ENCODE measurements at places on chromosomes 12 and 14. TPM values are rescaled to one million over a fixed set of nuclear protein-coding genes. Genes with fewer than 3 reads are reported as not detected.
A peak's percentile ranks its signal among the peaks of the same experiment; 100 is the strongest.

The OASL gene
- 3.1 TPM for total RNA-seq

The STON2 gene
- 41.3 TPM for total RNA-seq

The DLGAP5 gene
- total RNA-seq, result 1.2 TPM

The VRTN gene
- 0.32 TPM for total RNA-seq

The FAM181A gene
- not detected for total RNA-seq

The KLRG1 gene
- total RNA-seq, result 3.3 TPM

The SLC48A1 gene
- total RNA-seq, result 73.1 TPM

The TAS2R19 gene
- 1.9 TPM for total RNA-seq

DNA sequence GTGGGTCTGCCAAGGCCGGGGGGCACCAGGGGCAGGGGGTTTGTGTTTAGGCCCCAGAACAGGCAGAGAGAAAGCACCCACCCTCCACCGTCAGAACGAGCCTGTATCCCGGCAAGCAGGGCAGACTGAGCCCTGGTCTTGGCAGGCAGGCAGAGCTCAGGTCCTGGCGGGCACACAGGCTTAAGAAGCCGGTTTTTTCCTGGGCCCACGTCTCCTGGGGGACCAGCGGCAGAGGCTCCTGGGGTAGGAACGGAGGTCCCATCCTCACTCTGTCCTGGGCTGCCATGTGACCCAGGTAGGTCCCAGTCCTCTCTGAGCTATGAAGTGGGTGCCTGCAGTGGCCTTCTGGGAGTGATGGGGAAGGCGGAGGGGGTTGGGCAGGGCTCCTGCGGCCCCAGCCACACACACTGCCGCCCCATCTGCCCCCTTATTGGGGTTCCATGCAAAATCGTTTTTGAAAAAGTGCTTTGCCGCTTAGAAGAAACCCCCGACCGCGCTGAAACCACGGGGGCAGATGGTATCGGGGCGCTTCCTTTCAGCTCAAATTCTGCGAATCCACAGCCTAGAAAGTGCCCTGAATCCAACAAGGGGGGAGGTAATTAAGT, 24.2 kb downstream of the SH2B3 start:
- no peak for DNase-seq

DNA sequence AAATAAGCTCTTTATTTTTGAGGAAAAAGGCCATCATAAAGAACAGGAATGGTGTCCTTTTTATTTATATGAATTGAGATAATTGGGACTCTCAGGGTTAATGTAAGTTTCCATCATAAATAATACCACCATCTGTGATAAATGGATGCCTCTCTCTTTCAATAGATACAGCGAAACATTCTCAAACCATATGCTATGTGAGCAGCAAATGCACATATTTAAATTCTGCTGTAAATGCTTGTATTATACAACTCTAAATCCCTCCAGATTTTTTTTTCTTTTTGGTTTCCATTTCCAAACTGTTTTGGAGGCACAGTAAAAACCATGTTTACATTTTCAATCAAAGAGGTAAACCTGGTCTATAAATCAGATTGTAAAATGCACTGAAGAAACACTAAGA, 132.3 kb downstream of the TMEM132C start:
- no peak for DNase-seq

DNA sequence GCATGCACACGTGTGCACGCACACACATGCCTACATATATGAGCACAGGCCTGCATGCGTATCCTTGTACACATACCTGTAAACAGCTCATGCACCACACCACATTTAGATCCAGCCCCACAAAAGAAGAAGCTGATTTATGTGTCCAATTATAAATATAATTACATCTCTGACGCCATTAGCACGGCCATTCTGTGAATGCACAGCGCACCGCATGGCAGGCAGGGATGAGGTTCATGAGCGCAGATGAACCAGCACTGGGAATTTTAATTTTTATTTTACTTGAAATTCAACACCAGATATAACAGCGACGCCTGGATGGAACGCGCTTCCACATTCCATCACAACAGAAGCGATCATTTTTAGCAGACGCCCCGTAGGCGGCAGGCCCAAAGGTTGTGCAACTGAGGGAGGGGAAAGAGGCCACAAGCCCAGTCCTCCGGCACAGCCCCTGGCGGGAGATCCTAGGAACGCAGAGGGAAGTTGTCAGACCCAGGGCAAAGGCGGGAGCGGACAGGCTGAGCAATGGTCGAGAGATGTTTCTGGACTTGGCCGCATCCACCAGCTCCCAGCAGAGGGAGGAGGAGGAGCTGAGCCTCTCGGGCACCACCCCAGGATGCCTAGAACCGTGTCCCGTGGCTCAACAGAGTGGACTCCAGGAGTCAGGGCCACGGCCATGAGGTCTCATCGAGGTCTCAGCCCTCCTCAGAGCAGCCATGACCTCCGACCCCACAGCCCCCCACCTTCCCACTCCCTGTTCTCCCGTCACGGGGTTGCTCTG, 37.9 kb upstream of the GALNT9 start:
- peak; percentile 25 for DNase-seq

GRCh38 chr12:7130701-7131501, 730 bp downstream of the CLSTN3 start:
- peak; percentile 51 for DNase-seq

DNA sequence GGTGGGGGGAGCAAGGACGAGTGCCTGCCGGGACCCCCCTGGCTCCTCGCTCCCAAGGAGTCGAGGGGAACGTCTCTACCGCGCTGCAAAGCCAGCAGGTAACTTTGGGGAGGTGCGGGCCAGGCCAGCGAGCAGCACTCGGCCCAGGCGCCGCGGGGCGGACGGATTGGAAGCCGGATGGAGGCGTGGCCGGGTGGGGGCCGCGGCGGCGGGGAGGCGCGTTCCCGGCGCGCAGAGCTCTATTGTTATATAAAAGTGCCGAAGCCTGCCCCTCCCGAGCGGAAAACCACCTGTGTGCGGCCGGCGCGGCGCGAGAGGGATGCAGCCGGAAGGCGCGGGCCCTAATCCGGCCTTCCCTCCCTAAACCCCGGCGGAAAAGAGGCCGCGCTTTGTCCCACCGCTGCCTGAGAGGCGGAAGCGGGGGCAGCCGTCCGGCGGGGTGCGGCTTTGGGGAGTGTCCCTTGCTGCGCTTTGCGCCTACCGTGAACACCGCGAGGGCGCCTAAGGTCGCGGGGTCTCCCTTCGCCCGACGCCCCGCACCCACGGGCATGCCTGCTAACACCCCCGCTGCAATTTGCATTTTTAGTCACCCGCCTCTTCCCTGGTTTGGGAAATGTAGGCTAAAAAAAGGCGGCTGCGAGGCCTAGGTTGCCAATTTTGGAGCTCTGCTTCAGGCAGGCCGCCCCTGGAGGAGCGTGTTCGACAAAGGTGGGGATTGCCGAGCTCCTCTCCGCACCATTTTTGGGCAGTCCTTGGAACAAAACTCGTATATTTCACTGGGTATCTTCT, 1.7 kb upstream of the DUSP6 start:
- peak; percentile 84 for DNase-seq

DNA sequence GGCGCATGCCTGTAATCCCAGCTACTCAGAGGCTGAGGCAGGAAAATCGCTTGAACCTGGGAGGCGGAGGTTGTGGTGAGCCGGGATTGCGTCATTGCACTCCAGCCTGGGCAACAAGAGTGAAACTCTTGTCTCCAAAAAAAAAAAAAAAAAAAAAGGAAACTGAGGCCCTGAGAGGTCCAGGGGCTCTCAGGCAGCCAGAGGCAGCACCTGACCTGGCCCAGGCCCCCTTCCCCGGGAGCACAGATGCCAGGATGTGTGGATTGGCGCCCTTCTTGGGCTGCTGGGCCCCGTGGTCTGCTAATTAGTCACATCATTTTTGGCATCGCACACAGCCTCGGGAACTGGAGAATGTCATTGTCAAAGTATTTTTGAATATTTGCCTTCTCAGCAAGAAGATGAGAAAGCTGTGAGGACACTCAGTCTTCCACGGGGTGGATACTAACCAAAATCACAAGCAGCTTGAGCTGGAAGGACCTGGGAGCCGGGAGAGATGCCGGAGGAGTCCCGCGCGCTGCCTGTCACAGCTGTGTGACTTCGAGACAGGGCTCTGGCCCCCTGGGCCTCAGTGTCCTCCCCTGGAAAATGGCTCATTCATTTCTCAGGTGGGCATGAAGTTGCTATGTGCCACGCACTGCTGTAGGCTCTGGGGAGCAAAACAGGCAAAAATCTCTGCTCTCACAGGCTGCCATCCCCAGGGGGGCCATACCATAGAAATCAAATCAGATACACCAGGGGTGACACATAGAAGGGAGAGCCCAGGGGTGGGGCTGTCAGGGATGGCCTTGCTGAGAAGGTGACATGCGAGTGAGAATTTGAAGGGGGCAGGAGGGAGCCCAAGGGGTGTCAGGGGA, 12.5 kb upstream of the RCOR1 start:
- DNase-seq, result no peak

DNA sequence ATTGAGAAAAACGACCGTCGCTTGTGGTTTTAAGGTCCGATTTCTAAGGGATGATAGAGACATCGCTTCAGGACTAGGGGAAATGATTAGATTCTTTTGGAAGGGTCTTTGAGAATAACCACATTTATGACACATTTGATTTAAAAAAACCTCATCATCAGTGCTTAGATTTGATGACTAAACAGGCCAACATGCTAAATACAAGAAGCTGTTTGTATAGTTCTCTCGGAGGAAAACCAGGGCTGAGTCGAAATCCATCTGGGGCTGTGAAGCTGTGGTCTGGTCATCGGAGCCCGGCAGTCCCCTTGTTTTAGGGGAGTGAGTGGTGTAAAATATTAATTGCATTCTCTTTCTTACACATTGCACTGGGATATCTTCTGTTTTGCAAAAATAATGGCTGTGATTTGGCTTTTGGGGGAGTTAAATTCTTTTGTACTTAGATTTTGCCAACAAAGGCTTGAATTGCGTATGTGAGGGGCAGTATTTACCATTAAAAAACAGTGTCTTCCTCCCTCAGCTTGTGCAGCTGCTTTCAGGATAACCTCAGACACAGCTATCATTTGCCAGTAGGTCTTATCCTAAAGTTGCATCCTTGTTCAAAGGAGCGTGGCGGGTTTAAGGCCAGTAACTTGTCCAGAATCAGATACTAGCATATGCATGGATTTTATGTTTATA, 550 bp downstream of the GNG2 start:
- DNase-seq, result no peak

GRCh38 chr12:33575346-33575745, 135.7 kb upstream of the SYT10 start:
- DNase-seq, result no peak

DNA sequence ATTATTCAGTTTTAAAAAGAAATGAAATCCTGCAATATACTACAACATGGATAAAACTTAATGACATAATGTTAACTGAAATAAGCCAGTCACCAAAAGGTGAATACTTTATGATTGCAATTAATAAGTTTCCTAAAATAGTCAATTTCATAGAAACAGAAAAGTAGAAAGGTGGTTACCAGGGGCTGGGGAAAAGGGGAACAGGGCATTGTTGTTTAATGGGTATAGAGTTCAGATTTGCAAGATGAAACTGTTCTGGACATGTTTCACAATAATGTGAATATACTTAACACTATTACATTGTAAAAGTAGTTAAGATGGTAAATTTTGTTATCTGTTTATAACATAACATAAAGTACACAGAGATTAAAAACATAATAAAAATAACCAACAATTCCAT, 550.9 kb downstream of the CCER1 start:
- DNase-seq, result no peak

- no peak for DNase-seq
Measured at GRCh38 chr14:103001651-103002396, 55.5 kb downstream of the CDC42BPB start.

DNA sequence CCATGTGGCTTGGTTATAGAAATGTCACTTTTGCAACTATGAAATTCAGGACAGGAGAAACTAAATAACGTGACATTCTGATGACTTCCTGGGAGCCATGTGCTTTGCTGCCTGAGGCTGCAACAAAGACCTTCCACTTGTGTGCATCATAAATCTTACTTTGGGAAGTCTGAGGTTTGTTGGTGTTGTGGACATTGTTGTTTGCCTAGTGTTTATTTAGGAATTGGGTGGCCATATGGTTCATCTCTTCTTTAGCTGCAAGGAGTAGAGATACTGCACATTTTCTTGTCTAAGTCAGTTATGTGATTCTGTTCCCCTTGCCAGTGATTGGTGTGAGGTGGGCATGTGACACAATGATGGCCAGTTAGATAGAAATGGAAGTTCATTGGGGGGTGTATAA, 167.3 kb upstream of the SSTR1 start:
- DNase-seq, result no peak

GRCh38 chr14:102201776-102202175, 62.1 kb downstream of the WDR20 start:
- no peak for DNase-seq

DNA sequence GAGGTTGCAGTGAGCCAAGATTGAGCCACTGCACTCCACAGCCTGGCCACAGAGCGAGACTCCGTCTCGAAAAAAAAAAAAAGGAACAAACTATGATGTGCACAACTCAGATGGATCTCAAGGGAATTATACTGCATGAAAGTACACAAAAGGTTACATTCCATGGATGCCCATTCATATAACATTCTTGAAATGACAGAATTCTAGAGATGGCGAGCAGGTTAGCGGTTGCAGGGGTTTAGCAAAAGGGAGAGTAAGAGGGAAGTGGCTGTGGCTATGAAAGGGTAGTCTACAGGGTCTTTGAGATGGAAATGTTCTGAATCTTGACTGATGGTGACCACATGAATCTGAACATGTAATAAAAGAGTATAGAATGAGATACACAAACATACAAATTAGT, 49.7 kb downstream of the CKB start:
- no peak for DNase-seq

- DNase-seq, result no peak
Measured at GRCh38 chr14:92439537-92440344, 73.8 kb upstream of the RIN3 start.
